ENCODE measurements at places on chromosomes 5 and 9. TPM values are rescaled to one million over a fixed set of nuclear protein-coding genes. Genes with fewer than 3 reads are reported as not detected.

- H3K27ac ChIP-seq = no peak overlapping the region
- H3K4me3 ChIP-seq = no peak overlapping the region
- no peaks in the 10 kb centered on the region for H3K27me3 ChIP-seq
- DNase-seq = no peak
- H3K4me1 ChIP-seq = no peaks in the 10 kb centered on the region
Measured at GRCh38 chr9:118521261-118521660, 817.1 kb downstream of the TLR4 start.

DNA sequence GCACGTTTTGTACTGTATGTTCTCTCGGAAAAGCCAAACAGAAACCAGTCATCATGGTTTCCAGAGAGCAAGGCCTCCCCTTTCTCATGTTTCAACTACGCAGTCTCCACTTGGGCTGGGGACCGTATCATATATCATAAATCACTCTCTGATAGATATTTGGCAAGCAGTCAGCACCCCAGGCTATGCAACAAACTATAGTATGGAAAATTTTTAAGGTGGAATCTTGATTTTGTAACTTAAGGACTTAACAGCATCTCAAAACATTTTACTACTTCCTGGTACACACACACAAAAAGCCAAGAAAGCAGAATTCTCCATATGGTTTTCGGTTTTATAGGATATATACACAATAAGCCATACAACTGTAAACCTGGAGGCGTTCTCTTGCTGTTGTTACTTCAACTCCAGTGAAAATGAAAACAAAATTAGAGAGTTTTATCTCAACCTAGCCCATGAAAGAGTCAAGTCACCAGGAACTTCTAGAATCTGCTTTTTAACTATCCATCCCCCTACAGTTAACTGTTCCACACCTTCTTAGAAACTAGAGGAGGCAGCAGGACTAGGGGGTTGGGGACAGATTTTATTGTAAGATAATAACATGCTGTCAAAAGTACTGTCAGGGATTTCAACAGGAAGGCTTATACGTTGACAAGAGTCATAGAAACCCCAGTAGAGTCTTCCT lies 283.4 kb downstream of the NFIB start:
- H3K36me3 ChIP-seq = no peaks in the 10 kb centered on the region
- peak overlapping the region; percentile 91 for H3K27ac ChIP-seq
- peak overlapping the region; percentile 25 for H3K4me3 ChIP-seq
- DNase-seq = no peak
- peaks cover 45% of the 10 kb centered on the region for H3K4me1 ChIP-seq

The PDCD1LG2 gene
- total RNA-seq = 2.9 TPM

GRCh38 chr9:129242191-129242941 lies 64.3 kb upstream of the IER5L start:
- no peak overlapping the region for H3K4me3 ChIP-seq
- H3K4me1 ChIP-seq = peaks cover 2% of the 10 kb centered on the region
- H3K27me3 ChIP-seq = no peaks in the 10 kb centered on the region
- no peak overlapping the region for H3K27ac ChIP-seq
- no peak for DNase-seq

GRCh38 chr9:133701321-133701980 lies 36.7 kb downstream of the SARDH start:
- no peak overlapping the region for H3K4me3 ChIP-seq
- DNase-seq = no peak
- H3K36me3 ChIP-seq = no peaks in the 10 kb centered on the region
- H3K27ac ChIP-seq = no peak overlapping the region

The WDR31 gene
- 4.6 TPM for total RNA-seq

DNA sequence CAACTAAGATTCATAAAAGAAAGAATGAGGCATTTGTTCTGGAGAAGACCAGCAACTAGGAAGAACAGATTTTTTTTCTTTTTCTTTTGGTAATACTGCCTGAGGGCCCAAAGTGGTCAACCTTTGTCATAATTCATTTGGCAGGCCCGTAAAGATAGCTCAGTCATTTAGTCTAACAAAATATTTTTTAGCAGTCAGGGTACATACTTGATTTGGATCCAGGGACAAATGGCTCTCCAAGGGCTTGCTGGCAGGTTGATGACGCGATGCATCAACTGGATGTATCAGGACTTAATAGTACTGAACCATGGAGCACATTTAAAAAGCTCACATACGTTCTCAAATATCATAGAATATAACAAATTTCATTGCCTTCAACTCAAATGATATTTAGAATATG lies 203.4 kb upstream of the ZNF608 start:
- no peak for DNase-seq
- no peaks in the 10 kb centered on the region for H3K27me3 ChIP-seq
- H3K4me3 ChIP-seq = no peak overlapping the region

DNA sequence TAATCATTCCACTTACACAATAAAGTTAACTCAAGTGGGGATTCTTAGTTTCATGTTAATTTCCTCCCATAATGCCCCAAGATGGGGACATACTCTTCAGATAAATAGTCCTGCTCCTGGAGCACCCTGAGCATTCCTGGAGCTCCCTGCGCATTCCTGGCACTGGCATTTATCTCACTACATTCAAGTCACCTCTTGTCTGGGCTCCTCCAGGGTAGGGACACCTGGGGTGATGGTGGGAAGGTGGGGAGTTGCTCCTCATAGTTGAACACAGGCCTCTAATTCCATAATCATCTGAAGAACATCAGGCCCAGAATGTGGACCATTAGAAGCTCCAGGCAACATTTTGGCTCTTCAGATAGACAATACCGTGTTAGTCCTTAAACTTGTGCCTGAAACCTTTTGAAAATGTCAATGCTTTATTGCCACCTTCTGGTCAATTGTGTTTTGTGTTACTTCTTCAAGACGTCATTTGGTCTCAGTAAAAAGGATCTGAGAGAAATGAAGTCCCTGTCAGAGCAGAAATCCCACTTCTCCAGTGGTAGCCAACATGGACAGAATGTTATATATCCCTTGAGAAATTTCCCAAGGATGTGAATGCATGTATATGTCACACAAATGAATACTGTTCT lies 14.2 kb upstream of the AGGF1 start:
- DNase-seq = no peak
- no peaks in the 10 kb centered on the region for H3K4me1 ChIP-seq
- no peak overlapping the region for H3K27ac ChIP-seq
- H3K36me3 ChIP-seq = no peaks in the 10 kb centered on the region
- H3K4me3 ChIP-seq = no peak overlapping the region

The UBAC1 gene
- 58.6 TPM for total RNA-seq
